ENCODE measurements at places on chromosomes 7 and 10.

- no peak for DNase-seq
Measured at GRCh38 chr10:80158126-80158525, 25.6 kb downstream of the PLAC9 start.

DNA sequence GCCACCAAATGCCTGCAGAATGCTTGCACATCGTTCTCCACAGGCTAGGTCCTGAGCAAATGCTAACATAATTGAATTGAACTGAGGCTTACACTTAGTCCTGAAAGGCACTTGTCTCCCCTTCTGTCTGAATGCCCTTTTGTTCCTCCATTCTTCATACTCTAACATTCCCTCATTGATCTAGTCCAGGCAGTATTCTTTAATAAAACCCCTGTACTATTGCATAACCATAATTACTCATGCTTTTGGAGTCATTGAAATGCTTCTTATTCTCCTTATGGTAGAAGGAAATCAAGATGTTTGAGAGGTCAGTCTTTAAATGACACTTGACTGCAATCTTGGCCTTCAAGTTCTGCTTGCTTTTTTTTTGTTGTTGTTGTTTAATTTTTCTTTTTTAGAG, 7.1 kb downstream of the PI4K2A start:
- no peak for DNase-seq

DNA sequence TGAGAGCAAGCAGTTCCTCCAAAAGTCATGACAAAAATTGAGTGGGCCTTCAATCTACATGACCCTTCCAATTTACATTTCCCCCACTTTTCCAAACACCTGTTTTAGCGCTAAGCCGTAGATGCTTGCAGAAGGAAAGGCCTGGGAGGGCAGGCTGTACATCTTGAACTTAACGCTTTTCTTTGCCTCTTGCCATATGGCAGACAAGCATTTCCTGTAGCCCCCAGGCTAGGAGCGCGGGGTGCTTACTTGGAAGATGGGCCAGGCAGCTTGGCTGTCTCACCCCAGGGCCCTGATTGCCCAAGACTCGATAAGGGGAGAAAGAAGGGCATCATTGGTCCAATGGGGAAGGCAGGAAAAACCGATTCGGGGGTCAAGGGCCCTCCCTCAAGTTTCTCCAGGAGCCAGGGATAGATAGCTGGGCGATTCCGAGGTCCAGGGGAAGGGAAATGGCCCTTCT, 1.8 kb downstream of the HOXA10 start:
- DNase-seq, result no peak

DNA sequence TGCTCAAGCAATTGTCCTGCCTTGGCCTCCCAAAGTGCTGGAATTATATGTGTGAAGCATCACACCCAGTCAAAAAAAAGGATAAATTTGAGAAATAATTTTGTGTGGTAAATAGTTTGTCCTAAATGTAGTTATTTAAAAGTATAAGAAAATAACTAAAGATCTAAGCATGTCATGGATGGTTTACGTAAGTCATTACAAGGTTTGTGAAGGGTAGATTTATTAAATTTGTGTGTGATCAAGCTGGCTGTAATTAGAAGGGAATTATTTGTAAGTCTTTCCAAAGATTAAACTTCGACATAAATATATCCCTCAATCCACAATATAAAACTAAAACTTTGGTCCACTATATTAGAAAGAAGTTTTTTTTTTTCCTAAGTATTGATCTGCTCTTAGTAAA, 28.6 kb downstream of the ORC5 start:
- DNase-seq, result no peak

DNA sequence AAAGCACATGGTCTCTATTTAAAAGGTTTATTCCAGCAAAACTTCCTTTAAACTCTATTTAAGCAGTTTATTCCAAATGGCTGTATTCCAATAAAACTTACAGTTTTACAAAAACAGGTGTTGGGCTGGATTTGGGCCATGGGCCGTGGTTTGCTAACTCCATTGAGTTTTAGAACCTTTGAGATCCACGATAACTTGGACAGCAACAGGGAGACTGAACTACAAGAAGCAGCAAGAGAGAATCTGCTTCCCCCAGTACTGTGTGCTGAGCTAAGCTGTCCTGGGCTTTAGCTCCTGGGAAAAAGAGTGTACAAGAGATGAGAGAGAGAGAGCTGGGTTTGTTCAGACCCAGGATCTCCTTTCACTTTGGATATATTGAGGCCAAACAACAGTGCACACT, 204.0 kb upstream of the CELF2 start:
- DNase-seq, result no peak

- DNase-seq, result no peak
Measured at GRCh38 chr7:91031757-91032156, 232.5 kb upstream of the FZD1 start.

DNA sequence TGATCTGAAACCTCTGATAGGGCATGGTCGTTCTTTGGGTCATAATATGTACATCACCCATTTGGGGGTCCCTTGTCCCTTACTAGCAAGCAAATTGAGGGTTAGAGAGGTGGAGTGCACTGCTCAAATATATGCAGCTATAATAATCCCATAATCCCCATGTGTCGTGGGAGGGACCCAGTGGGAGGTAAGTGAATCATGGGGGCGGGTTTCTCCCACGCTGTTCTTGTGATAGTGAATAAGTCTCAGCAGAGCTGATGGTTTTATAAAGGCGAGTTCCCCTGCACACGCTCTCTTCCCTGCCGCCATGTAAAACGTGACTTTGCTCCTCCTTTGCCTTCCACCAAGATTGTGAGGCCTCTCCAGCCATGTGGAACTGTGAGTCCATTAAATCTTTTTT, 262.7 kb downstream of the BMPER start:
- DNase-seq, result no peak

DNA sequence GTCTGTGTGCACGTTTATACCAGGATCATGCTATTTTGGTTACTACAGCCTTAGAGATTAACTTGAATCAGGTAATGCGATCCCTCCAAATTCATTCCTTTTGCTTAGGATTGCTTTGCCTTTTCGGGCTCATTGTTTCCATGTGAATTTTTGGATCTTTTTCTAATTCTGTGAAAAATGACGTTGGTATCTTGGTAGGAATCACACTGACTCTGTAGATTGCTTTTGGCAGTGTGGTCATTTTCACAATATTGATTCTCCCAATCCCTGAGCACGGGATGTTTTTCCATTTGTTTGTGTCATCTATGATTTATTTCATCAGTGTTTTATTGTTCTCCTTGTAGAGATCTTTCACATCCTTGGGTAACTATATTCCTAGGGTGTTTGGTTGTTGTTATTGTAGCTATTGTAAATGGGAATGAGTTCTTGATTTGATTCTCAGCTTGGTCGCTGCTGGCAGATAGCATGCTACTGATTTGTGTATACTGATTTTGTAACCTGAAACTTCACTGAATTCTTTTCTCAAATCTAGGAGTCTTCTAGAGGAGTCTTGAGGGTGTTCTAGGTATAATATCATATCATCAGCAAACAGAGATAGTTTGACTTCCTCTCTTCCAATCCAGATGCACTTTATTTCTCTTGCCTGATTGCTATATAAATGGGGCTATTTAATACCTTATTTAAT, 18.2 kb downstream of the SNX8 start:
- no peak for DNase-seq

DNA sequence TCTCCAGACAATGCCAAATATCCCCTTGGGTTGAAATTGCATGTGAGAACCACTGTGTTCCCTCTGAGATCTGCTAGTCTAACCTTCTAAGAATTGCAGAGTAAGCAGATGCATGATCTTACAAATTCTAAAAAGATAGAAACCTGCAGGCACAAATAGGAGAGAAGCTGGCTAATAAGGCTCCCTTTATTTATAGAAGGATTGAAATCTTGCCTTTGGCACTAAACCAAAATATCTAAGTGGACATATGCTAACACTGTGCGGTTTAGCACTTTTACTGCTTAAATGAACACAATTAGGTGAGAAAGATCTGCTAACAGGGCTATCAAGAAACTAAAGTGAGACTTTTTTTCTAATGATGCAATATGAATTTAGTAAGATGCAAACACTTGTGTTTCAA, 225.5 kb downstream of the DOCK4 start:
- DNase-seq, result no peak

Measured in NCI-H345 (cell line).